ENCODE measurements at places on chromosomes 11 and 22.

GRCh38 chr11:111298413-111299100 lies at the start of gene POU2AF3:
POU2AF3 (plus strand) TSS chr11:111298546; CDS start chr11:111298582, 36 bp downstream.
- no peak for DNase-seq

- DNase-seq = peak; percentile 32
Measured at GRCh38 chr11:99199341-99199740, 178.6 kb downstream of the CNTN5 start.

DNA sequence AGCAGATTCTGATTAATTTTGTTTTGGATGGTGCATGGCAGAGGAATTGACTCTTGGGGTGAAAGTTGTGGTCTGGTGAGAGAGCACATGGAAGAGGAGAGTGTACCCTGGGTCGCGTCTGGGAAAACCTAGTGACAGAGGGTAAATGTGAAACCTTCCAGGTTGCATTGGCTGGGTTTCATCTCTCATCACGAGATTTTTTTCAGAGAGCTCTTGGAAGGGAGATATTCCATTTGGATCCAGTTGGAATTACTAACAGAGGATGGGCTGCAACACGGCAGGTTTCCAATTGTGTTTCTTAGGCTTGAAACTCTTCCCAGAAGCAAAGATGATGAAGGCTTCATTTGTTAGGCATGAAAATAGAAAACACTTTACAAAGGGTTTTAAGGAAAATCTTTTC lies 109.7 kb upstream of the MTMR2 start:
- DNase-seq = no peak

DNA sequence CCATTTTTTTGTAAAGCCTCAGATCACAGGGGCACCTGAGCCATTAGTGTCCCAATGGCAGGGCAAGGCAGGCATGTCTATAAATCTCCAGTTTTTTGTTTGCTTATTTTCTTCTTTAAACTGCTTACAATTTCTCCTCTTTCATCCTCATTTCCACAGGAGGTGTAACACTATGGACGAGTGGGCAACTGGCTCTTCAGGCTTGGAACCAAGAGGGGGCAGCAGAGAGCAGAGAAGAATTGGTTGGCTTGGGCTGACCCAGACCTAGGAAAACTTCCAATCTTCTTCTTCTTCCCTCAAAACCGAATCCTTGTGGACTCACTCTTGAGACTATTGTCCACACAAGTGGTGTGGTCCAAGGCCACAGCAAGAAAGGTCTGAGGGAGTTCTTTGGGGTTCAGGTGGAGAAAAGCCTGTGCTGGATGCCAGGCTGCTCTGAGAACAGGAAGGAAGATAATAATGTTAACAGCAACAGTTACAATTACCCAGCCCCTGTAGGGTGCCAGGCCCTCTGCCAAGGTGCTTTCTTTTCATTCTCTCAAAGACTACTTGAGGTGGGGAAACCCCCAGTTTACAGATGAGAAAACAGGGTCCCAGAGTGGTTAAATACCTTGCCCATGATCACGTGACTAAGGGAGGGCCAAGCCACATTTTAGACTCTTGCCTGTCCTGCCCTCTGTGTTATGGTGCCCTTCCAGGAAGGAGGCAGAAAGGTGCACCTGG lies 70.7 kb upstream of the E2F8 start:
- peak; percentile 9 for DNase-seq

GRCh38 chr22:49666146-49666809 lies 161.4 kb downstream of the BRD1 start:
- DNase-seq = no peak

DNA sequence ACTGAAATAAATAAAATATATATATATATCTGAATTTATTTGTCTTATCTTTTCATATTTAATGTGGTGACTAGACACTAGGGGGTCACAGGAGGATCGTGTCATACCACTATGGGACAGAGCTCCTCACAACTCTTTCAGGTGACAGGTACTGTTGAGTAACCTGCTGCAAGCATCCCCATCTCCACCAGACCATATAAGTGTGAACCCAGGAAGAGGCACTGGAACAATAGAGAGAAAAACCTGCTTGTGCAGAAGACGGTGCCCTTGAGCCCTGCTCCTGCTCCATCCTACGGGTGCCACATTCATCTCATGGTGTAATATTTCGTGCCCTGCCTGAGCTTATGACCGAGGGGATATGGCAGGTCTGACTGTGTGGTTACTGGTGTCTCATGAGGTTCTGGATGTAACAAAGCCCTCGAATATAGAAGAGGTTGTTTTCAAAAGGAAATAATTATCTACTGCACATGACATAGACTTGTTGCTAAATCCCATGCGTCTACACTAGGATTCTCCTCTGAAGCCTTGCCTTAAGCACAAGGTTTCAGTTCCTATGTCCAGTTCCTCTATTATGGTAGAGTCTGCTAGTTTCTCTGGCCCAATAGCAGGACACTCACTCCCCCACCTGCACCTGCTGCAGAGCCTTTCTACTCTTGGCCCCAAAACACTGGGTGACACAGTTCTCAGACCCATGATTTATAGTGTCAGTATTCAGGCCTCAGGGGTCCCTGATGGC lies 70.4 kb downstream of the GGTLC2 start:
- DNase-seq = no peak

DNA sequence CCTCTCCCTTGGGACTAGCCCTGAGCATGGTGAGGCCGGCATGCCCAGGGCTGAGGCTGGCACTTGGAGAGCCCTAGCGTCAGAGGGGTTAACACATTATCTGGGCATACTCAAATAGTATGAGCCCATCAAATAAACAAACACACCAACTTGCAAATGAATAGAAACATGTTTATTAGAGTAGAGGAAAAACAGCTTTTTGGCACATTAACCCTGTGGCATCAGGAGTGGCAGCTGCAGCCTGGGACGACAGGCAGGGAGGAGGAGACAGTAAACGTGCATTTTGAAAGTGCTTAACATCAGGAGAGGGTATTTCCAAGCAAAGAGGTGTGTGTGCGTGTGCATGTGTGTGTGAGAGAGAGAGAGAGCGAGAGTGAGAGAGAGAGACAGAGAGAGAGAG lies 684.9 kb downstream of the NTM start:
- DNase-seq = no peak

DNA sequence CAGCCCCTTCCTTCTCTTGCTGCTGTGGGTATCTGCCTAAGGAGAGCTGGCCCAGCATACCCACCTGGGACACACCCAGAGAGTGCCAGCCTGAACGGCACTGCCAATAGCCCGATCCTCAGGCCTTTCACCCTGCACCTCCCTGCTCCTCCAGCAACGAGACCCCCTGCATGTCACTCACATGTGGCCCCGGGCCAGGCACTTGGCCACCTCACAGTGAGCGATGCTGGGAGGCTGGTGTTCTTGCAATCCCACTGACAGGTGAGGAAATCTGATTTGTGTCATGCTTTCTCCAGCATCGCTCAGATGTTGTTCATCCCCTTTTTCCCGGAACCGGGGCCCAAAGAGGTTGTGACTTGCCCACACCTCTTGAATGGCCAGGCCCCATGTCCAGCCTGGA lies 20.5 kb downstream of the DAGLA start:
- no peak for DNase-seq

DNA sequence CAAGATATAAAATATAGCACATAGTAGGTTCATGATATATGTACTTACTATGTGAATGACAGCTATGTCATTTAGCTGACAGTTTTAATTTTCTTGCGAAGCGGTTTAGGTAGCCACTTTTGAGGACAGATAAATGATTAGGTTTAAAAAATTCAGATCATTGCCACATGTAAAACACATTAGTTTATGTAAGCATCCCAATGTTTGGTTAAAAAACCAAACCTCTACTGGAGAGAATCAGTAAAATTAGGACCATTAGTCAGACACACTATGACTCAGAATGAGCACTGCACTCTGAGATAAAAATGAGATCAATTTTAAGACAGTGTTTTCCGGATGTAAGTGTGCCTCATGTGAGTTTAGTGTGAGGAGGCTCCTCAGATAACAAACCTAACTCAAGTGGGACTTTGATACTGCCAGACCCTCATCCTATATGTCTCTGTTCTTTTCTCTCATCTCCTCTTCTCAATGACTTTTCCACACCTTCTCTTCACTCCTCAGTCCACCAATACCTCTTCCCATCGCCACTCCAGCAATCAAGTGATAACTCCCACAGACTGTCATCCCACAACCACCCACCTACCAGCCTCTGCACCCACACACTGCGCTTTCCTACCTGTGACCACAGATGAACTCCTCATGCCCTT lies 6.8 kb upstream of the OR2AT4 start:
- no peak for DNase-seq

DNA sequence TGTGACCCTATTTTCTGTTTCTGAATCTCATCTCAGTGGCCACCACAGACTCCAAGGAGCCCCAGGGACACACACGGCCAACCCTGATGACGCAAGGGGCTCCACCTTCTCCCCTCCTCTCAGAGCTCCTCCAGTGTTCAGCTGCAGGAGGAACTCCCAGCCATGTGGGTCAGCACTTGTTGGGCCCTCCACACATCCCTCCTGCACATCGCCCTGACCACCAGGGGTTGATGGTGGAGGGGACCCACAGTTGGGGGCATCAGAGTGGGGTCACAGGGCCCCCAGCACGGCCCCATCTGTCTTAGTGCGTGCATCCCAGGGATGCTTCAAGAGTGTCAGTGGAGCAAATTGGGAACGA lies 499.6 kb downstream of the BRD1 start:
- DNase-seq = no peak

DNA sequence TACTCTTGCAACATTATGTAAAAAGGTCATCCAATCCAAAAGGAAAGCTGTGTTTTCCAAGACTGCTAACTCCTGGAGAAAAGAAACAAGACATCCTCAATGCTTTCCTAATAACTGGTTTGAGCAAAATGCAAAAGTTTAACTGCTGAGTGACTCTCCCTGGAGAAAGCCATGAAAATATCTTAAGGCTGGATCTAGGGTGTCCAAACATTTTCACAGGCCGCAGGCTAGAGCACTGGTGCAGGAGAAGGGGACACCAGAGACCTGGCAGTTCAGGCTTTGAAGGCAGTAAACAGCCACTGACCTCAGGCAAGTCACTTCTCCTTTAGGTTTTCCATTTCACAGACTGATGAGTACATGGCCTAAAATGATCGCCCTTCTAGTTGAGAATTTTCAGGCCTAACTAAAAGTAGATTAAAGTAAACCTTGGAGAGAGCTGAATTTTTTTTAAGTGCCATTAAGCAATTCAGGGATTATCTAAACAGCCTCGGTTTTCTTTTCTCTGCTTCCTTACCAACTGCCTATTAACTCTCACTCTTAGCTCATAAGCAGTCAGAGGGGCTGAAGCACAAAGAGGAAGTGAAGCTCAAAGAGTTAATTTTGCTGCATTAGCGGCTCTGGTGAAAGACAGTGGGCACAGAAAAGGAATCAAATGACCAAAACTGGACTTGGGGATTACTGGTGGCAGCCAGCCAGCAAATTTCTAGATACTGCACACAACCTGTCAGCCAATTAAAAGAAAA lies 2.3 kb downstream of the CHKA start:
- no peak for DNase-seq

GRCh38 chr11:15200696-15201095 lies 86.0 kb downstream of the INSC start:
- no peak for DNase-seq

DNA sequence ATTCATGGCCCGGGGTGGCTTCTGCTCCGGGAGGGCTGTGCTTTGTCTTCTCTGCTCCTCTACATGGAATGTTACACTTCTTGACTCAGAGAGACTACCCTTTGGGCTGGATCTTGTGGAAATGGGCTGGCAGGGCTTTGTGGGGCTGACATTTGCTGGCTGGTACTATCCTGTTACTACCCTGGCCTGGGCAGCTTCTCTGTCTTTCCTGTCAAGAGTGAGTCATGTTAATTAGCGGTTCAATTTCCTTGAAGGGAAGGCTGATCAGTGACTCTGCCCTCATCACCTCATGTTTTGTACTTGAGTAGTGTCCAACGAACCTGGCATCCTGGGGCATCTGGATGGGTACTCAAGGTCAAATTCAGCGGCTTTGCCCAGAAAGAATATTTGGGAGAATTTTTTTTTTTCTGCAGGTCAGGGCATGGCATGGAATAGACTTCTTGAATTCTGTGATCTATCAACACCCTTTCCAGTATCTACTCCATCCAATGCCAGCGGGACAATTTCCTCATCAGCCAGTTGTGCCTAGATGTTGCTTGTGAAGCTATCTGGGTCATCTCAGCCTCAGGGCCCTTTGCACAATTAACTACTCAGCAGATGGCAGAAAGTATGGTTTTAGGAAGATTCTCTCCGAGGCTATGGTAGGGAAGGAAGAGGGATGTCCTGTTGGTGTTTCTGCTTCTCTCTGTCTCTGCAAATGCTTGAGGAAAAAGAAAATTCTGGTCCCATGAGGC lies 140.5 kb upstream of the PLET1 start:
- DNase-seq = no peak

DNA sequence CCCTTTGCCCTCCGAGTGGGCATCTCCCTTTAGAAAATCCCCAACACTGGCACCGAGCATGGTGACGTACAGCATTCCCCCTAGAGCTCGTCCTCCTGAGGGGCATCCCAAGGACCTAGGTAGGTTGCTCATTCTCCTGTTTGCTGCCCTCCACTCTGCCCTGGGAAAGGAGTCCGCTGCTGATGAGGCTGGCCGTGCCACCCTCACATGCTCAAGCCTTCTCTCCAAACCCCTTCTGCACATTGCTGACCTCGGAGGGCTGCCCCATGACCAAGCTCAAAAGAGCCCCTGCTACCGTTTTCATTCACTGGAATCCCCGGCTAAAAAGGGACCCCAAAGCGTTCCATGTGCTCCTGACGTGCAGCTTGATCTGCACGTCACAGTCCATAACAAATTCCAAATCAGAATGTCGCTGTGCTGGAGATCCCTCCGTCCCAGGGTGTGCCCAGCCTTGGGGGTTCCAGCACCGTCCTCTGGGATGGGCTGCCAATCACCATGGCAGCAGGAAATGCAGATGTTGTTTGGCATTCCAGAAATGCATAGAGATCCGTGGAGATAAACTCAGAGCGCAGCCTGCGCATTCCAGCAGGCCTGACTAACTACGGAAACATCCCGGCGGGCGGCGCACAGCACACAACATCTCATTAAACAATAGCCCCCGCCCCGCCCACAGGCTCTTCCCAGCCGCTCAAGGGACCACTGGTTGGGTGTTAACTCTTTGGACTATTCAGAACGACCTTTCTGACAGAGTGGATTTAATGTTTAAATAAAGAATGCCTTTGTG lies 26.3 kb upstream of the GNB1L start:
- DNase-seq = peak; percentile 86

Measured in non-pigmented ciliary epithelial cell (primary cell).